ENCODE measurements at places on chromosomes 7 and 10. TPM values are rescaled to one million over a fixed set of nuclear protein-coding genes. Genes with fewer than 3 reads are reported as not detected.

GRCh38 chr7:70645876-70646351 lies 486.0 kb upstream of the GALNT17 start:
- DNase-seq: no peak

DNA sequence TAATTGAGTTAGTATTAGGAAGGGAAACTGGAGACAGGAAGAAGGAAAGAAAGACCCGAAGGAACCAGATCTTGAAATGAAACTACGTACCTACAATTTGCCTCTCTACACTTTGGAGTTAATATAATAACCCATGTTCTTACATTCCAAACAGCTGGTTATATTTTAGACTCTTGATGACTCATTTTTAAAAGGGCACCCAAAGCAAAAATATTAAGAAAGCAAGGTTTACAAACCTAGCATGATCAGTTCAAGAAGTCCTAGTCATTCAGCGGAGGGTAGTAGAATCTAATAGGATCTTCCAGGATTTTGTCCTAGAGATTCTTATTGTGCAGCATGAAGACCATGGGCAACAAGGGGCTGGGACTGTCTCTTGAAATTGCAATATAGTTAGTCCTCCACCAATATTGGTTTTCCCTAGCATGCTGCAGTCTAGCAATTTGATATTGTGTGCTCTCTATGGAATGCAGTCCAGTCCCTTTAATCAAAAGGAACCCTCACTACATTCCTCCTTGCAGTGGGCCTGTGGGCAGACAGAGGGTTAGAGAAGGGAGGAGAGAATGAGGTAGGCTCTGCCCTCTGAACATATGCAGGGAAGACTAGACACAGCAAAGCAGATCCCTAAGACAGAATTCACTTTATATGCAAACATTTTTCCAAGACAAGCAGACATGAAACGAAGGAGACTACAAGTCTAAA lies 230.3 kb downstream of the INHBA start:
- no peak for DNase-seq

GLI3 gene
- polyA plus RNA-seq: 16.8 TPM

GRCh38 chr7:100799037-100799896 lies 28.1 kb downstream of the EPHB4 start:
- peak; percentile 43 for DNase-seq

SH2D4B gene
- polyA plus RNA-seq: 0.20 TPM

PMPCB gene
- polyA plus RNA-seq: 91.8 TPM

DNA sequence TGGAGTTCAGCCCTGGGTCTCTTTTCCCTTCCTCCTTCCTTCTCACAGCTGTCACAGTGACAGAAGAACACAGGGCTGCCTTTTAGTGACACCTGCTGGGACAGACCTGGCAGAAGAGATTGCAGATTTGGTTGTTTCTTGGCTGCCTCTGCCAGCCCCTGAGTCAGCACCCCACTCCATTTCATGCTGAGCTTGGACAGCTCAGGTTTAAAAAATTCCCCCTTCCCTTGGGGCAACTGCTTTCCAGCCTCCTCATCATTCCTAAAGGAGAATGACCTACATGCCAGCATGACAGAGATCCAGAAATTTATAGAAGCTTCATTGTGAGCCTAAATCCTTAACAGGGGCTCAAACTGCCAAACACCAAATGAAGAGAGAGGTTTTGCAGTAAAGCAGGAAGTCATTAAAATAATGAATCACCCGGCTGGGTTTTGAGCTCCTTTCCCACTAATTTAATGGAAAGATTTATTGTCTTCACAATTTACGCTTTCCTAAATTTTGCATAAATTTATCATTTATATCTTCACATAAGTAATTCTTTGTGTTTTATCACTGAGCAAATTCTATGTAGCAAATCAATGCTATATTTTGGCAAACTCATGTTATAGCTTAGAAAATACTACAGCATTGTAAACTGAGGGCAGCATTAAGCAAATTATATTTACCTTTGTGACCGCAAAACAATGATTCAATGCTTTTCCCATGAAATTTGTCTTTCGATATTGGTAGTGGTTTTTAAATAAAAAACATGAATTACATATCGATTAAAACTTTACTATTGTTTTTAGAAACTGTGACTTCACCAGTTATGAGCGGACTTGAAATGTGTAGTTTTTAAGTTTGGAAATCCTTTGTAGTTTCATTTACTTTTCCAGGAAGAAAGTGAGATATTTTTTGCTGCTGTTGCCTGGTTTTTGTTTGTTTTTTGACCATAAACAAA lies 399.5 kb upstream of the ANKRD30A start:
- DNase-seq: peak; percentile 45

- DNase-seq: no peak
Measured at GRCh38 chr10:67934336-67934735, 49.9 kb downstream of the SIRT1 start.

OR2A25 gene
- polyA plus RNA-seq: not detected

- no peak for DNase-seq
Measured at GRCh38 chr7:94557215-94557614, 47.6 kb downstream of the CASD1 start.

ADIRF gene
- polyA plus RNA-seq: 18.0 TPM

AUTS2 gene
- 85.8 TPM for polyA plus RNA-seq

- DNase-seq: no peak
Measured at GRCh38 chr10:128286141-128286761, 160.0 kb upstream of the MKI67 start.

GRCh38 chr10:51654918-51655317 lies 44.5 kb downstream of the CSTF2T start:
- DNase-seq: peak; percentile 28

DNA sequence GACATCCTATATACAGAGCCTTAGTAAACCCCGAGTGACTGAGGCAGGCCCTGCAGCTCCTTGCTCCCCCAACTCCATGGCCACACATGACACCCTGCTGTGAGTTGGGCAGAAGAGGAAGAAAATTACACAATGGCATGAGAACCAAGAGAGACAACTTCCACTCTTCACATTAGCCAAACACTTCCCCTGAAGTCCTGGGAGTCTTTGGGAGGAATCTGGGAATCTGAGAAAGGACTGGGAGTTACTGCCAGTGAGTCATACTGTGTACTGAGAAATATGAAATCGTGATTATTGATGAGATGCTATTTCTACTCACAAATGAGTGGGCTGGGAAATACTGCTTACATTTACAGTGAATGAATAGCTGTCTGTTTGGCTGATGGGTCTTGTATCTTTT lies 116.6 kb downstream of the SPAG6 start:
- no peak for DNase-seq

DNA sequence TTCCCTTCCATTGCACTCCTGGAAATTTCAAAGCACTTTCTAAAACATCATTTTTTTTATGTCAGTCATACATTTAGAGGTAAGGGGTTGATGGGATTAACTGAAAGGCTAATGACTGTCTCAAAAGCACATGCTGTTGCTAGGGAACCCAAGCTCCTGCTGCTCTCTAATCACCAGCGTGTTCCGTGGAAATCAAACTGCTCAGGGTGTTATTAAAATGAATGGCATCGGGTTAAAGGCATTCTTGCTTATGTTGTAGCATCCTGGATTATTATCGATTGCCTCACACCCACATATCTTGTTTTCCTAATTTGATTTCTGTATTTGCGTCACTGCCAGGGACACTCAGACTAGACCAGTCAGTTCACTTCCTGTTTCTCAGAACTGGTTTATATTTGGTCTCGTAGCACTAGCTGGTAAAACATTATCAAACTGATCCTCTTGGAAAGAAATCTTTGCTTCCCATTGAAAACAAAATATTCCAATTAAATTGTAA lies 216.5 kb upstream of the MKLN1 start:
- DNase-seq: no peak

- no peak for DNase-seq
Measured at GRCh38 chr10:97065128-97065527, 120.6 kb downstream of the SLIT1 start.

PBLD gene
- polyA plus RNA-seq: 58.0 TPM

DNA sequence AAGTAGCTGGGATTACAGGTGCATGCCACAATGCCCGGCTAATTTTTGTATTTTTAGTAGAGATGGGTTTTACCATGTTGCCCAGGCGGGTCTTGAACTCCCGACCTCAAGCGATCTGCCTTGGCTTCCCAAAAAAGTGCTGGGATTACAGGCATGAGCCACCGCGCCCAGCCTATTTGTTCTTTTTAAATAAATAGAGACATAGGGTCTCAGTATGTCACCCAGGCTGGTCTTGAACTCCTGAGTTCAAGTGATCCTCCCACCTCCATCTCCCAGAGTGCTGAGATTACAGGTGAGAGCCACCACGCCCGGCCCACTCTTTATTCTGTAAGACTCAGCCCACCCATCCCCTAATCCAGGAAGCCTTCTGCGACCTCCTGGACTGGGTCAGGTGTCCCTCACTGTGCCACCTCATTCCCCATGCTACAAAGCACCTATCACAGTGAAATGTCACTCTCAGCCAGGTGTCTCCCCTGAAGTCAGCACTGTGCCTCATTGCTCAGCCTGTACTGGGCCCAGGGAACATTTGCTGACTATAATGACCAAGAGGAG lies 2.8 kb downstream of the TMEM120A start:
- no peak for DNase-seq

DNA sequence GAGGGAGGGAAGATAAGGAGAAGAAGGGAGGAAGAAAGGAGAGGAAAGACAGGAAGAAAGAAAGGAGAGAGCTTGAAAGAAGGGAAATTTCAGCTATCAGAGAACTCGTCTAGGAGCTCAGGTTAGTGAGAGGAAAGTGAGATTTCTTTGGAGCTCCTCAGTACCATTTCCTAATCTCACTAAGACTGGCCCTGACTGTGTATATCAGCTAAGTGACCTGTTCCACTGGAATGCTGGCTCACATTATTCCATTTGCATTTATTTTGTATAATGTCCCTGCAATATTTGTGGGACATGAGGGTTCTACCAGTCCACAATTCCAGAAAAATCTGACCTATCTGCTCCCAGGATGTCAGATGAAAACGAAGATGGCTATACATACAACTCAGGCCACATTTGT lies 114.7 kb upstream of the CELF2 start:
- no peak for DNase-seq

- peak; percentile 66 for DNase-seq
Measured at GRCh38 chr10:86958901-86959736, 720 bp downstream of the SNCG start.

INHBA gene
- polyA plus RNA-seq: 4.0 TPM

RADIL gene
- 2.1 TPM for polyA plus RNA-seq

DNA sequence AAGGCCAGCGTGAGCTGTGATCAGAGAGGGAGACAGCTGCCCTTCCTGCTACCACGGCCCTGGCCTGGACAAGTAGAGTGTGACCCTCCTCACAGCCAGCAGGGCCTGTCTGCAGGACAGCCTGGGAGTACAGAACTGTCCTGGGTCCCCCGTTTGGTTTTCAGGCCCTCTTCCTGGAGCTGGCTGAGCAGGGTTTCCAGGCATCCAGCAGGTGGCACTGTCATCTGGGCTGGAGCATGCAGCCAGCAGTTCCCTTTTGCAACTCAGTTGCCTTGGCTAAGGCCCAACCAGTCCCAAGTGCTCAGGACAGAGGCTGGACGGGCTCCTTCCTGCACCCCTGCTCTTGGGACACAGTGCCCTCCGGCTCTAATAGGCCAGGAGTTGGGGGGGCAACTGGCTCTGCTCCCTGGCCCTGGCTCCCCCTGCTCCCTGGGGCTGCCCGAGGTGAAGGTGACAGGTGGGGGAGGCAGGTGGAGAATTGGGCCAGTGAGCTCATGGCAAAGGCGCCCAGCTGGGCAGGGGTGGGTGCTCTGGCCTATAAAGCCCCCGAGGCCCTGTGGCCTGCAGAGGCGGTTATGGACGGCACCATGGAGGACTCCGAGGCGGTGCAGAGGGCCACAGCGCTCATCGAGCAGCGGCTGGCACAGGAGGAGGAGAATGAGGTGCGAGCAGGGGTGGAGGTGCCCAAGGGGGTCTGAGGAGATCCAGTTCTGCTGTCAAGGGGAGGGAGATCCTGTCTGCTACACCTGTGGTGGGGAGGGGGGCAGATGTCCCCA lies at the start of gene ANKRD2:
TSS of gene ANKRD2 (plus strand) at position 566 of the 776 bp plus-strand sequence. CDS start at position 576, 10 bp downstream.
- DNase-seq: peak; percentile 68

GRCh38 chr7:7869036-7869435 lies 99.6 kb upstream of the GLCCI1 start:
- no peak for DNase-seq

CAMK2B gene
- 3.3 TPM for polyA plus RNA-seq

- no peak for DNase-seq
Measured at GRCh38 chr7:159159731-159160130, 15.1 kb upstream of the VIPR2 start.

DNA sequence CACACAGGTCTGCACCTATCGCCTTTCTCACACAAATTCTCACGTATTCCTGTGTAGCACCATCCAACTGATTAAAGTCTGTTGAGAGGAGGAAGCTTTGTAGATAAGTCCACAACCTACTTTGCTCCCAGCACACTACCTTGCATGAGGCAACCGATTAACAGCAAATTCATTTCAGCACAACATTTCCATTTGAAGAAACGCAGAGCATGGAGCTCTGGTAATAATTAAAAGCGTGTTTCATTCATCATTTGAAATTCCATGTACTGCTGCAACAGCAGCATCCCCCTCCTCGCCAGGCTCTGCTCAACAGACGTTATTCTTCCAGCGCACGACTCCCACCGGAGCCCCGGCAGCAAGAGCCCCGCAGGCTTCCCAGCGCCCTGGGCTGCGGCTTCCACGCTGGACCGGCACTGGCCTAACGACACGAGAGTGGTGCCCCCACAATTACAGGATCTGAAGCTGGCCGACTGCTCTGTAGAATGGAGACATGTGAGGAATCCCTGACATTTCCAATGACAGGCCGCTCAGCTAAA lies 118.8 kb downstream of the DIP2C start:
- DNase-seq: no peak

Measured in renal pelvis (tissue), 12 donors.